ENCODE measurements at places on chromosomes 13 and 19.

DNA sequence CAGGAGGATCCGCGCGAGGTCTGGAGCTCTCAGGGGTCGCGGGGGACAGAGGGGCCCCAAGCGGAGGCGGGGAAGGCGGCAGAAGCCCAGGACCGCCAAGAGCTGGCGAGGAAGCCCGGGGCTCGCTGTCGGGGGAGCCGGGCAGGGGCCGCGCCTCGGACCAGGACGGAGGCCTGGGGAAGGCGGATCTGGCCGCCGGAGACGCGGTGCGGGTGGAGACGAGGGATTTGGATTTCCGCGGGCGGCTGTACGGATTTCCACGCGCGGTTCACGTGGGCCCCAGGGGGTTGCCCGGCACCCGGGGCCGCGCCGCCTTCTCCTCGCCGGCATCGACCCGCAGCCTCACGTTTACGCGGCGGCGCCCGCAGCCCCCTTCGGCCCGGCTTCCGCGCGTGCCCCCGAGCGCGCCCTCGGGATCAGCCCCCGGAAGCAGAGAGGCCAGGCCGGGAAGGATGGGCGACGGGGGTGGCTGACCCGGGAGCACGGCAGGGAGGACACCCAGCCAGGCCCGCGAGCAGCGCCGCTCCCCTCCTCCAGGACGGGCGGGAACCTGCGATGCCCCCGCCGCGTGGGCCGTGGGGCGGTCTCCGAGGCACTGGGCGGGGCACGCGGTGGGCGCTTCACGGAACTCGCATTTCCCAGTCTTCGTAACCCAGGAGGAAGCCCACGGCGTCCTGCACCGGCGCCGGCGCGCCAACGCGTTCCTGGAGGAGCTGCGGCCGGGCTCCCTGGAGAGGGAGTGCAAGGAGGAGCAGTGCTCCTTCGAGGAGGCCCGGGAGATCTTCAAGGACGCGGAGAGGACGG is 4.7 kb downstream of the F7 start:
- no peak for DNase-seq

DNA sequence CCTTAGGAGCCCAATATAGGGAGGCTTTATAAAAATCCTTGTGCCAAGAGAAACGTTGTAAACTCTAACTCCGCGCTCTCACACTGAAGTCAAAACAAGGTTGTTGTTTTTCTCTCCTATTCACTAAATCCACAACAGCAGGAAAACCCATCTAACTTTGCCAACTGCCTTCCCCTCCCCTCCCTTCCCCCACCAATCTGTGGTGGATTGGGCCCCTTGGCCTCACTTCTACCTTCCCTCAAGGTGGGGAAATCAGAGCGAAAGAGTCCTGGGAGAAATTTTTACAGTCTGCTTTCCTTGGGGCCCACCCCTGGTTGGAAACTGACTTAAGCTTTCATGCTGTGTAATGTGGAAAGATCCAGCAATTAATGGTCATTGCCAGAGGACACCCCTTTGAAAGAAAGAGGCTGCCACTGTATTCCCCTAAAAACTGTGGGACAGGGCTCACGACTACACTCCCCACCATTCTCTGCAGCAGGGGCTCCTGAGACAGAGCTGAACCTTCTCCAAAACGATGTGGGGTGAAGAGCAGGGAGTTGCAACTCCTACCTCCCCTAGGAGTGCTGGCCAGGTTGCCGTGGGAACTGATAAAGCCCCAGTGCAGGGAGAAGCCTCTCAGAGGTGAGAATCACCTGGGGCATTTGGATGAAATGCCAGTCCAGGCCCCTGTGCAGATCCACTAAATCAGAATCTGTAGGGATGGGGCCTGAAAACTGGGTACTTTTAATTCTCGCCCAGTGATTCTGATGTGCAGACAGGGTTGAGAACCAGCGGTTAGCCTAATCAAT is 1.1 kb downstream of the DHRS12 start:
- no peak for DNase-seq

GRCh38 chr19:50764409-50764808 is 5.9 kb upstream of the GPR32 start:
- no peak for DNase-seq

DNA sequence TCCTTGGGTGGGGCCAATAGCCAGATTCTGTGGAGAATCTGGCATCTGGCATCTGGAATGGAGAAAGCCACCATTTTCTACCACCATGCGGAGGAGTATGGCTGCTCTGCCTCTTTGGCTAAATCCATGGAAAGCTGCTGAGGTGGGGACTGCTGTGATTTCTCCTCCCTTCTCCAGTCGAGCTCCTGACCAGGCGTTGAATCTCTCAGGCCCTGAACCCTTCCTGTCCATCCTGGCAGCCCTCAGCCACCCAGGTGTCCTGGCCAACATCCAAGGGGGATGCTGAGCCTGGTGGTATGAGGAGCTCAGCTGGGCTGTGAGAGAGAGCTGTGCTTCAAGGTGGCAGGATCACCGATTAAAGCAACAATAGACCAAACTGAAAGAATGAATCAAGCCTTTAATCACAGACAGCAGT is 17.4 kb upstream of the SIGLEC6 start:
- no peak for DNase-seq

DNA sequence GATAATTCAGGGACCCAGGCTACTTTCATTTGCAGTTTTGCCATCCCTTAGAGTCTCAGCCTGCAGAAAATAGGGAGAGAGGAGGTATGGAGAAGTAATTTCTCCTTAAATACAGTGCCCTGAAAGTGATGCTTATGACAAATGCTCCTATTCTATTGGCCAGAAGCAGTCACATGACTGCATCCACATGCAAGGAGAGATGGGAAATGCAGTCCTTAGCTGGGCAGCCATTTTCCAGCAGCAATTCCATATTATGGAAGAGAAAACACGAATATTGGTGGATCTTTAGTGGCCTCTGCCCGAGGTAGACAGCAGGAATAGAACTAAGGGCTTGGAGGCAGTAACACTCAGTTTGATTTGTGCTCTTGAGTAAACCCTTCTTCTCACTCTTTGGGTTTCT is 39.4 kb downstream of the VAV1 start:
- DNase-seq, result peak; percentile 73

DNA sequence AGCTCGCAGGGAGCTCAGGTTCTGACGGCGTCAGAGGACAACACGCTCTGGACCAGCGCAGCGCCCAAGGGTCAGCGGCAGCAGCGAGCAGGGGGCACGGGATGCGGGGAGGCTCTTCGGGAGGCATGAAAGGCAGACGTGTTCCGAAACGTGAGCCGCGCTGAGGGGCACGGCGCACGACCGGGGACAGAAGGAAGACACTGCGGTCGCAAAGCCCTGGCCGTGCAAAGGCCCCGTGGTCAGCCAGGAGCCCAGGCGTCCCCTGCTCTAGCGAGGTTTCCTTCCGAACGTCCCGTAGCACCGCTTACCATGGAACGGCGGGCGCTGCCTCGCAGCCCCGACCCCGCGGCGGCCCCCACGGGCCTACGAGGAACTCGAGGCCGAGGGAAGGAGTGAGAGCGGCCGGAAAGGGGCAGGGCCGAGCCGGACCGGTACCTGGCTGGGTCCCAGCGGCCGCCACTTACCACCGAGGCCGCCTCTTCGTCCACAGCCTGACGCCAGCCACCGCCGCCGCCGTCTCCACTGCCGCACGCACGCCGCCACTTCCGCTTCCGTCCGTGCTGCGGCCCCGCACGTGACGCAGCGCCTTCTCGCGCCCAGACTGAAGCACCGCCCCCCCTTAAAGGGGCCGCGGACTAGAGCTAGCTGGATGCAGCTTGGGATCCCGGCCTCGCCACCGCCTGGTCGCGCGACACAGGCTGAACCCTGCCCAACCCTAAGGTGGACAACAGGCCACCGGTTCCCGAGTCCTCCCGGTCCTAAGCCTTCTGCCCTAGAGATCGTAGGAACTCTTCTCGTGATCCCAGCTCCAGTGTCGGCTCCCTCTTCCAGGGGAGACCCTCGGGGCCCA is 9.4 kb downstream of the ABHD17A start:
- DNase-seq, result peak; percentile 93

DNA sequence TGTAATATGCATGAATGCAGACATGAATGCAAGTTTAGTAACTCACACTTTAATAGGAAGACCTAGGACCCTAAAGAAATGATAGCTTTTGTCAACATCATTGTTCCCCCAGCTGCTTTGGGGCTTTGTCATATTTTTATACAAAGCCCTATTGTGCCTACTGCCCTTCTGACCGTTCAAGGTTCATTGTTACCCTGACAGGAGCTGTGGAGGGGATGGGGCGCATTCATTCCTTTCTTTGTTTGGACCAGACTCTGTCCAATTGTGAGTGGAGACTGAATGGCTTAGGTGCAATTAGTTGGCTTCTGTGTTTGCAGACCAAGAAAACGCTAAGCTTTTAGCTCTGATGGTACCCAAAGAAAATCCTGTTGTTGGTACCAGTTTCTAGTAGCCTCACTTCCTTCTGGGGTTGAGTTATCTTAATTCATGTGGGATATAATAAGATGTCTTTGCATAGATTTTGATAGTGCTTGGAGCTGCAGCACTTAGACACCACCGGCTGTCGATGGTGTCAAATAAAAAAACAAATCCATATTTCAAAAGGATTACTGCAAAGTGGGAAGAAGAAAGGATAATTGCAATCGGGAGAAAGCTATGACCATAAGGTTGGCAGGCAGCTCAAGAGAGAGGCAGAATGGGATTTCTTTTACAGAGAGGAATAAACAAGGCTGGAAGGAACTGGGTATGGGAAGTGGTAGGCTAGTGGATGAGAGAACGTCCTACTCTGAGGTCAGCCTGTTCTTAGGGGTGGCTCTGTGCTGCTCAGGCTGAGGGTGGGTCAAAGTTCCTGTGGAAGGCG is 133.9 kb upstream of the TMTC4 start:
- DNase-seq, result no peak

- no peak for DNase-seq
These were observed 267.4 kb downstream of the ABCC4 start for GRCh38 chr13:95033890-95034289.

DNA sequence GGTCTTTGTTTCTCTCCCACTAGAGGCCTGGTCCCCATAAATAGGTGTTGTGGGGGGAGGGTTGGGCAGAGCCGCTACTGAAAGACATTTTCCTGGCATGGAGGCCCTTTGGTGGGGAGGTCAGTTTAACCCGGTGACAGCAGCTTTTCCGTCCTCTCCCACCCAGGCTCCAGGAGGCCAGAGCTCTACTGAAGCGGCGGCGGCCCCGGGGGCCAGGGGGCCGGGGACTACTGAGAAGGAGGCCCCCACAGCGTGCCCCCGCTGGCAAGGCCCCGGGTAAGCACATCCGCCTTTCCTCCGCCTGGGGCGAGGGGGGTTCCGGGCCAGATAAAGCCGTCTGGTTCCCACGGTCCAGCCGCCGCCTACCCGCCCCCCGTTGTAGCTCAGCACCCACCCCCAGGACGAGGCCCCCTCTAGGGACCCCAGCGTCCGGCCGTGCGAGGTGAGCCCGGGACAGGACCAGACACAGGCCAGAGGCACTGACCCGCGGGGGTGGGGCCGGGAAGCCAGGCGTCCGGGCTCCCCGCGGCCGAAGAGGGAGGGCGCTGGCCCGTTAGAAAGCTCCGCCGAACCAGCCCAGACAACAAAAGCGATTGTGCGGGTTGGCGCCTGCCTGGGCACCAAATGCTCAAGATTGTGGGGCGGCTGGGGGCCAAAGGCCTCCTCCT is 1.1 kb upstream of the LTBP4 start:
- DNase-seq, result no peak

- DNase-seq, result no peak
These were observed 2.5 kb downstream of the LIG4 start for GRCh38 chr13:108212886-108213285.

DNA sequence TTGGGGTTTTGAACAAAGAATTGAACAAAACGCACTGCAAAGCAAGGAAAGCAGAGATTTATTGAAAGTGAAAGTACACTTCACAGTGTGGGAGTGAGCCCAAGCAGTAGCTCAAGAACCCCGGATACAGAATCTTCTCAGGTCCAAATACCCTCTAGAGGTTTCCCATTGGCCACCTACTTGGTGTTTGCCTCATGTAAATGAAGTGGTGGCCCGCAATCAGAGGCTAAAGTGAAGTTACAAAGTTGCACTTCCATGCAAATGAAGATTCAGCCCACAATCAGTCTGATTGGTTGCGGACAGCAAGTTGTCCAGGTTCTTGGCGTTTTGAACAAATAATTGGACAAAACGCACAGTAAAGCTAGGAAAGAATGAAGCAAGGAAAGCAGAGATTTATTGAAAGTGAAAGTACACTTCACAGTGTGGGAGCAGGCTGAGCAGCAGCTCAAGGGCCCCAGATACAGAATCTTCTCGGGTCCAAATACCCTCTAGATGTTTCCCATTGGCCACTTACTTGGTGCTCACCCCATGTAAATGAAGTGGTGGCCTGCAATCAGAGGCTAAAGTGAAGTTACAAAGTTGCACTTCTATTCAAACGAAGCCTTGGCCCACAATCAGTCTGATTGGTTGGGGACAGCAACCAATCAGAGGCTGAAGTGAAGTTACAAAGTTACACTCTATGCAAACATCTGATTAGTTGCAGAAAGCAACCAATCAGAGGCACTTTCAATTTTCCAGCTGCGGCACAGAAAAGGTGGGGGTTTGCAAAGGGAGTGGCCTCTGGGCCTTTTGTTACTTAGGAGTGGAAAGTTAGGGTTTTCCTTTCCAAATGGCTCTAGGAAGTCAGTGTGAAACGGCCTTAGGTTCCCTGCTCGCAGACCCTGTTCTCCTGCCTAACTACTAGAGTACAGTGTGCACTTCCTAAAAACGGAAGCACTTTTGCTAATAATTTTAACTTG is 4.8 kb upstream of the TM9SF2 start:
- peak; percentile 37 for DNase-seq

DNA sequence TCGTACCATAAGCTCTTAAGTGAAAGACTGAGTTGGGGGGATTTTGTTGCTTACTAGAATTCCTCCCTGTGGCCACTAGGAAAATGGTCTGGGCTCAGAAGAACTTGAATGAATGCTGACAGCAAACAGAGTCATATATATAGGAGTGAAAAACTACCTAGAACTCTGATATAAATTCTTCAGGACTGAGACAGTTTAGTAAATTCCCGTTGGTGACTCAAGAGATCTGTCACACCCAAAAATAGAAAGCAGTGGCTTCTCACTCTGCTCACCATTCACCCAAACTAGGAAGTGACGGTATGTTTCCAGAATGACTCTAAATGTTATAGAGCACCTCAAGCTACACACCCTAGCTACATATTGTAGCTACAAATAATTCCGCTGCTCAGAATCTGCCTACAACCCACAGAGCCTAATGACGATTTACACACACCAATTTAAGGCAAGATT is 116.2 kb downstream of the TBC1D4 start:
- peak; percentile 97 for DNase-seq

DNA sequence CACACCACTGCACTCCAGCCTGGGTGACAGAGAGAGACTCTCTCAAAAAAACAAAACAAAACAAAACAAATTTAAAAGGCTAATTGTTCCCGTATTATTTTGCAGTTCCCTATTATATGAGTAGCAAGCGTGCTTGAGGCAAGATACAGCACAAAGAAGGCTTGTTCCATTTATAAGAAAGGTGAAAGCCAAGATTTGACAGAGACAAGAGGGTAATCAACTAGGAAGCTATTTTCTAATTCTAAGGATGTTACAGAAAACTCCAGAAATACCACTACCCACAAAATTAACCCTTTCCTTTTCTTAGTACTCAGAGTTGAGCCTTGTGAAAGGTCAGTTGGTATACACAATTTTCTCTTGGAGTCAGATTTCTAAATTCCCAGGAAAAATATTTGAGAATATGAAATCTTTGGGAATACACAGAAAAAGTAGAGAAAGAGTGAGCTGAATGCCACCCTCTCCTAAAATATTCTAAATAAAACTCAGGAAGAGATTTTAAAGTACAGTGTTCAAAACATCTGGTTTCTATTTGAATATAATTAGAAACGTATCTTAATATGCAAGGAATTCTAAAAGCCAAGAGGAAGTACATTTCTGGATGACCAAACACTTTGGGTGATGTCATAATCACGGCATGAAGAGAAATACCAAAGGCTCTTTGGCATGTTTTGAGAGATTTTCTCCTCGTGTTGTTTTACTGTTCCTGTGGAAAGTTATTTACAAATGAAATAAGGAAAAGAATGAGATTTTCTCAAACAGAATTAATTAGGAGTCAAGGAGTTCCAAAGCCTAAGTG is 63.0 kb upstream of the FLT1 start:
- DNase-seq, result peak; percentile 79
